NCI-H1436 (cell line): ENCODE measurements at places on chromosomes 4 and X.

DNA sequence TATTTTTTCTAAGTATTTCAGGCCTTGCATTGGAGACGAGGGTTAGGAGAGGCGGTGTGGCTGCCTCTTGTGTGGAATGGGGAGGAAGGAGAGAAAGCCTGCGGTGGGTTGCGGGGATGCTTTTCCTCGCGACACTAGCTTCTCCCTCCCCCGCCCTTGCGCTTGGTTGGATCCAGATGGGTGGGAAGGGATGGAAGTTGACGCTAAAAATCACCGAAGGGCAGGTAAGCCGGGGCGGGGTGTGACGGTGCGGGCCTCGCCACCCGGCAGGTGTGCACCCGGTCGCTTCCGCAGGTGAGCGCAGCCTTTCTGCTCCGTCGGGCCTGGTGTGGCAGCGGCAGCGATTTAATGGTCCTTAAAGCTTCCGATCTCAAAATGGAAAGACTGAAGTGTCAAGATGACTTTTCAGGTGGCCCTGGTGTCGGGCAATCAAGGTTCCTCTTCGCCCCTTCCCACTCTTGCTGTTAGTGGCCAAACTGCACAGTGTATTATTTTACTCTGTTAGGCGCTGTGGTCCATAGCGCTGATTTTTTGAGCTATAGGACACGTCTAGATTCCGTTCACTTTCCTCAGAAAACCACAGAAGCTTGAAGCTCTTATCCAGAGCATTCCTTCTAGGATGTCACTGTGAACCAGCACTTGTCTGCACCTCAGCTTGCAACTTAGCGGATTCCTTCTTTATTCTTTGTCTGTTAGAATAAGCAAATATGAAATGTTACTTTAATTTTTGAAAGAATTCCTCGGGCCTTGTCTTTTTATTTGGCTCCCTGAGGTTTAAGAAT is 765 bp downstream of the ENOPH1 start:
- peak; percentile 34 for DNase-seq

DNA sequence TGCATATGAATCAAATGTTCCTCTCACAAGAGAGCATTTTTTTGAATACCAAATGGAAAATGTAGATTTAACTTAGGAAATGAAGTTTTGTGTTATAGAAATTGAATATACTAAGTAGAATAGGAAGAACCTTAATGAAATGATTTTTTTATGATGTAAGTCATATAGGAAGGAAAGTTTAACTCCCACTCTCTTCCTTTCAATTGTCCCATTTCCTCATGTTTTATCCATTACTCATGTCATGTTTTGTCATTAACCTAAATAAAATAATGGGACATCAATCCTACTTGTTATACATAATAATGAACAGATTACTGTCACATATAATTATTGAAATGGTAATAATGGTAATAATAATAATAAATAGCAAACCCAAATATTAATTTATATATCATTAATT is 22.7 kb upstream of the SRD5A3 start:
- DNase-seq = no peak

- DNase-seq = no peak
Measured at GRCh38 chr4:168551945-168552695, 55.3 kb downstream of the PALLD start.

GRCh38 chr4:94525993-94526728 is 74.4 kb downstream of the PDLIM5 start:
- no peak for DNase-seq

- no peak for DNase-seq
Measured at GRCh38 chr4:119118397-119118796, 17.2 kb upstream of the MYOZ2 start.

DNA sequence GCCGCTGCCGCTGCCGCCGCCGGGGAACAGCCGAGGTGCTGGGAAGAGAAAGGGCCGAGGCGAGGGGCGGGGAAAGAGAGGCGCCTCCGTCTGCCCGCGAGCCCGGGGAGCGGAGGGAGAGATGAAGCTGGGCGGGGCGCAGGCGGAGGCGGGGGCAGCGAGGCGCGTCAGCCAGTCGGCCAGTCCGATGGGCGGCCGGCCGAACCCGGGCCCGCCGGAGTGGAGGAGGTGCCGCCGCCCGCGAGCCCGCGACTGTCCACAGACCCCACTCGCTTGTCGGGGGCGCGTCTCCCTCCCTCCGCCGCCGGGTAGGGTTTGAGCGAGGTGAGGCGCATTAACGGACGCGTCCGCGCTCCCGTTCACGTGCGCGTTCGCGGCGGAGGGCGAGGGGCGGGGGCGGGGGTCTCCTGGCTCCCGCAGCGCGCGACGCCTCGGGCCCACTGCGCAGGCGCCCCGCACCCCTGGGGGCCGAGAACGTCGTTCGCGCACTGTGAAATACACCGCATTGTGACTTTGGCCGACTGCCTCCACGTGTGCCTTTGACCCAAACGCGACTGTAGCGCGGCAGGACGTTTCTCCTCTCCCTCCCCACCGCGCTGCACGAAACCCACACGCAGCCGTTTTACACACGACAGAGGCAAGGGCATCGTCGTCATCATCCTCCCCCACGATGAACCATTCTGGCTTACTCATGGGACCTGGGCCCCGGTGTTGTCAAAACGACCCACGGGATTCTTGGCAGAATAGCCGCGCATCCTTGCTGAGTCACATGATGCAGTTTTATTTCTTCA is at the start of gene NUDT11:
Gene NUDT11 (minus strand): TSS at position 92 of the 791 bp plus-strand sequence. CDS start 148 bp downstream, outside the sequence.
- DNase-seq = no peak

- no peak for DNase-seq
Measured at GRCh38 chr4:52290466-52290865, 239.4 kb downstream of the SPATA18 start.

DNA sequence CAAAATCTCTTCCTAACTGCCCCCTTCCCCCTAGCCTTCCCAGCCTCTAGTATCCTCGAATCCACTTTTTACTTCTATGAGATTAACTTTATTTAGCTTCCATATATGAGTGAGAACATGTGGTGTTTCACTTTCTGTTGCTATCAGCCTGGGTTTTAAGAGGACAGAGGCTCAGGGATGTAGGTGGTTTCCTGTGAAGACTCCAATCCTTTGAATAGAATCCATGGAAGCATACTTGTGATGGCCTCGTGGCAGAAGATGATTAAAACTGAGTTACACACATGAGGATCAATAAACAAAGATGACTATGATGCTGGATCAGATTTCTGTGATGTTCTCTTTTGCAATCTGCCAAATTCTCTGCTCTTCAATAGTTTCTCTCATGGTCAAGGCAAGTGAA is 29.8 kb downstream of the CD99L2 start:
- no peak for DNase-seq

- no peak for DNase-seq
Measured at GRCh38 chrX:16855363-16856075, 14.6 kb downstream of the RBBP7 start.

DNA sequence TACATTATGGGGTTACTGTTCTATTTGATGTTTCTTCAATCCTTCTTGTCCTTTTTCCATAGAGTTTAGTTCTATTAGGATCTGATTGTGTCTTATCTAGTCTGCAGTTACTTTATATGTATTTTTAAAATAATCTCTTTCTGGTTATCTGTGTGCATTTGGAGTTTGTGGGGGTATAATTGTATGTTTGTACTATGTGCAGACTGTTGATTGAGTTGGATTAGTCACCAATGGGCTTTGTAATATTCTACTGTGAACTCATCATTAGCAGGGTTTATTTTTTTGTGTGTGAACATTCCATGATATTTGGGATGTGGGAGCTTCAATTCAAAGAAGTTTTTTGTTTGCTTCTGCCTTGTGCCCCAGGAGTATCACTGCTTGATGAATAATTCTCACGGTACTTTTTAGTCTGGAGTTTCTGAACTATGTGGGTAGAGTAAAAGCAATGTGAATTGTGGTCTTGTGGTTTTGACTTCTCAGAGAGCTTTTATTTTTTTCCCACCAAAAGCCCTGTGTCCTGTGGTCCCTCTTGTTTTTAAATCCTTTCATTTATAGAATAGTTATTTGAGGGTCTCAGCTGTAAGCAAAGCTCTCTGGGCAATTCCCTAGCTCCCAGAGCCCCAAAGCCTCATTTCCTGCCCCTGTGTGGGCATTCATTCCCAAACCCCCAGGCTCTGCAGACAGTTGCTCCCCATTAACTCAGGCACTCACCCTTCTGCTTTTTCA is 127.8 kb downstream of the PHKA2 start:
- no peak for DNase-seq

GRCh38 chr4:11467931-11468330 is 39.2 kb upstream of the HS3ST1 start:
- no peak for DNase-seq

- DNase-seq = no peak
Measured at GRCh38 chrX:8374041-8374825, 90.4 kb upstream of the VCX3B start.

DNA sequence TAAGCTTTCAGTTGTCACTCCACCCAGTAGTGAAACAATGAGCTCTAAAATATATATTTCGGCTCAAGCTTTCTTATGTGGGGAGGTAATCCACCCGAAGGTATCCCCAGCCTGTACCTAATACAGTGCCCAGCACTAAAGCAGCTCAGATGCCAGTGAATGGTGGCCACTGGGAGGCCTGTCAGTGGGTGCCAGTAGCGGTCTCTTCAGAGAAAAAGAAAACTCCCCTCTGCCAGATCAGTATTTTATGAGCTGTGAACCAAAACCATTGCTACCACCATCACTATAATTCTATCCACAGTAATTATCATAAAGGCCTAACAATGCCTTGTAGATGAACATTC is 835 bp upstream of the NFKB1 start:
- DNase-seq = no peak

- DNase-seq = no peak
Measured at GRCh38 chr4:109764376-109764775, 34.5 kb upstream of the PLA2G12A start.

DNA sequence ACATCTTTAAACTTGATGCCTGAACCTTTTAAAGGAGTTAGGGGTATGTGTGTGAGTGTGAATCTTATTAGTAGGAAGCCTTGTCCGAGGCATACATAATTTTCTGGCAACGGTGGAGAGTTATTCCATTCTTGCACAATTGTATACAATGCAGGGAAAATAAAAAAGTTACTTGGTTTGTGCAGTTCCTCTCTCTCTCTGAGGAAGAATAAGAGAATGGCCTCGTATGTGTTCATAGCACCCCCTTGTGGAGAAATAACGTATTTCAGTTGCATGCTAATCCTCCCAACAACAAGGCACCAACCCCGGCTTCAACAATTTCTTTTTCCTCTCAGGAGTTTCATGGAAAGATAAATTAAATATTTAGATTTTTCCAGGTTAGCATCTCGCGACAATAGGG is 33.7 kb upstream of the FGF13 start:
- DNase-seq = peak; percentile 15

DNA sequence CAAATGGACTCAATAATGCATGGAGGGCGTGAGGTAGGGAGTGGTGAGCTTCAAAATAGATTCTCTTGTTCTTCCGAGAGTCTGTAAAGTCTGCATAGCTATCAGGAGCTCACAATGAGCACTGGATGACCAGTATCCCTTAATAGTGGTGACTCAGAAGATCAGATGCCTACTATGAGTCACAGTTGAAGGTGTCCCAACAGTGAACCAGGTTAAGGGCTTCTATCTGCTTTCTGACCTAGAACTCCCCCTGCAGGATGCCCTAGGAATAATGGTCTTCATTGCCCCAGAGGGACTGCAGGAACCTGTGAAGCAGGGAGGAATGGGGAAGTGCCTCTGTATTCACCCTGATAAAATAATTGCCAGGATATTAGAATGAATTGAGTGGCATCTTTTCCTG is 22.1 kb downstream of the DGKK start:
- DNase-seq = no peak

- no peak for DNase-seq
Measured at GRCh38 chr4:75733369-75733768, 9.0 kb downstream of the USO1 start.

DNA sequence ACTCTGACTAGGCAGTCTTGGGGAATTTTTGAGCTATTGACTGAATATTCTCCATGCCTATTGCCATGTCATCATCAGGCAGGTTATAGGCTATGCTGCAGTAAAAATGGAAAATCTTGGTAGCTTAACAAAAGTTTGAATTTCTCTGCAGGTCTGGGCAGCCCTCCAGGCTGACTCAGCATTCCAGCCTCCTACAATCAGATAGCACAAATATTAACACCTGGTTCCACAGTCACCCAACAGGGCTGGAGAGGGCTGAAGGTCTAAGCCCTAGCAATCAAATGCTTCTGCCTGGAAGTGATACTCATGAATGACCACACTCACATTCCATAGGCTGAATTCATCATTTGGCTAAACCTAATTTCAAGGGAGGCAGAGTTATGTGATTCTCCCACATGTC is 9.6 kb upstream of the PPP3CA start:
- no peak for DNase-seq

DNA sequence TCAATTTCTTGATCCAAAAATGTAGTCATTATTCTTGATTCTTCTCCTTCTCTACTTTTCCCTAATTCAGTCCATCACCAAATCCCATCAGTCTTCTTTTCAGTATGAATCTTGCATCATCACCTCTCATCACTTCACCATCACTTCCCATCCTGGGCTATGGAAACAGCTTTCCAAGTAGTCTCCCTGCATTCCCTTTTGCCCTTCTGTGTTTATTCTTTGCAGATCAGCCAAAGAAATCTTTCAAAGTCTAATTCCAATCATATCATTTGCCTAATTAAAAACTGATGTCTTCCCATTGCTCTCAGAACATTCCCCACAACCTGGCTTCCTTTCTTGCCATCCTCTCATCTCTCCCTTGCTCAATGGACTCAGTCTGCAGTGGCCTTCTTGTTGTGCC is 201.7 kb upstream of the ADAMTS3 start:
- no peak for DNase-seq

DNA sequence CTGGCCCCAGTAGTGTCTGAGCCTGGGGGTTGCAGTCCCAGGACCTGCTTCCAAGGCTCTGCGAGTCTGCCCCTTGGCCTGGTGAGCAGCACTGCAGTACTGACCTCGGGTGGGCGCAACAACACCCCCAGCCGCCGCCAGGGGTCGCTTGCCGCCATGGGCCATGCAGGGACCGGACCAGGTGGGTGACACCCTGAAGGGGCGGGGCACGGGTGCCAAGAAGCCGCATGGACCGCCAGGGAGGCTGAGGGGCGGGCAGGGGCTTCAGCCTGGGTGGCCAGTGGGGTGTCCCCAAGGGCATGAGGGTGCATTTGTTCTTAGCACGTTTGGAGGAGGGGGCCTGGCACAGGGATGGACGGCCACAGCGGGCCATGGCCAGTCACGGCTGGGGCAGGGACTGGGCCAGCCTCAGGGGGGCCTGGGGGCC is 25.0 kb downstream of the TACC3 start:
- peak; percentile 82 for DNase-seq

GRCh38 chr4:164606478-164606877 is 147.5 kb upstream of the SMIM31 start:
- DNase-seq = no peak

DNA sequence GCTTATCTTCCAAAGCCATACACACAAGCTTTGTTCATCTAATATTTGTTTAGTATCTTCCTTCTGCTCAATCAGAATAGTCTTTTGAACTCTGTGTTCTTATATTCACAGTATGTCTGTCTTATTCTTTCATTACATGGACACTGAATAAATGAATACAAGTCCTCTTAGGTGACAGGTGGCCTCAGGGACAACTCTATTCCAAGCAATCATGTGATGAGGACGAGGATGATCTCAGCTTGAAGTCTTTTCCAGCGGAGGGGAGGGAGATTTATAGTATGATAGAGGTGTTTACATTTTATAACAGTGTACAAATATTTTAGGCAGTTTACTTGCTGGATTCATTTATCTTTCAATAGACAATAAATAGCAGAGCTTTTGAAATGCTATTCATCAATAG is 300.4 kb downstream of the NLGN4X start:
- DNase-seq = no peak
